Astrocyte (in vitro differentiated cells and primary cell): ENCODE measurements at places on chromosomes 6 and 20.
A peak's percentile ranks its signal among the peaks of the same experiment; 100 is the strongest.

DNA sequence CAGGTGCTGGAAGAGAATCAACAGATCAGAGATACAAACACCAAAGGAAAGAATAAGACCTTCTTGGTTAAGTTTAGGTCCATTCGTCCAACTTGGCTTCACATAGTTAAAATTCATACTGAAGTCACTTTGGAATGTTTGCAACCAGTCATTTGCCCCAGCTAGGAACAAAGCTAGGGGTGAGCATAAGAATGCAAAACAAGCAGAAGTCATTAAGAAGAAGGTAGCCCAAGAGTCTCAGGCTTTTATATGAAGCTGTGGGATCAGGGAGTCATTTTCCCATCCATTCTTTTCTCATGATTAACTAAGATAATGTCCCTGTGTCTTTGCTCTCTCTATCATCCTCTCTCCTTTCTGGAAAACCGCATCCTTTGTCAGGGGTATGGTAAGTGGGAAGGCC is 51.5 kb upstream of the TMEM170B start:
- no peak overlapping the region for H3K4me3 ChIP-seq
- H3K27me3 ChIP-seq = no peaks in the 10 kb centered on the region
- no peaks in the 10 kb centered on the region for H3K4me1 ChIP-seq
- DNase-seq = peak; percentile 59
- H3K36me3 ChIP-seq = no peaks in the 10 kb centered on the region

DNA sequence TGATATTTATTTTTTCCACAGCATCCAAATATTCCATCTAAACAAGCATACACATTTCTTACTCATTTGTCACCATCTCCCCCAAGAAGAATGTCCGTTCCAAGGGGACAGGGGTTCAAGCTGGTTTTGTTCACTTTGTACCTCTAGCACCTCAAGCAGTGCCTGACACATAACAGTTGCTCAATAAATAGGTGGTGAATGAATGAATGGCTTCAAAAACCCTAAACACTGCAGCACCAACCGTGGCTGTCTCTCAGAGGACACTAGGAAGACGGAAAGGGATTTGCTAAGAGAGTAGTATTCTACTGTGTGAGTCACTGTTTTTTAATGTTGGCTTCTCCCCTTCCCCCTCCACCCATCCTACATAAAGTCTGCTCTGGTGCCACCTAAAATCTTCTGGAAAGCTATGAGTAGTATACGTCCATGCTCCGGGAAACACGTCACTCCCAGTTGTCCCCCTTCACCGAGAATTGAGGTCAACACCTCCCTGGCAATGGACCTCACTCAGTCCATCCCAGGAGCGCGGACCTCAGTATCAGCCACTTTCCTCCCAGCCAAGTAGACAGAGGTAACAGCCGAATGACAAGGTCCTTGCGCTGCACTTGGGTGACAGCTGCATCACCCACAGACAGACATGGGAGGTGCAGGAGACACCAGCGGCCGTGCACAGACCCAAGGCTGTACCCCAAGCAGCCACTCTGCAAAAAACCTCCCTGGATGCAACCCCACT is 107.4 kb downstream of the PREX1 start:
- no peak overlapping the region for H3K4me3 ChIP-seq
- no peaks in the 10 kb centered on the region for H3K36me3 ChIP-seq
- no peak for DNase-seq
- H3K4me1 ChIP-seq = peaks cover 27% of the 10 kb centered on the region

DNA sequence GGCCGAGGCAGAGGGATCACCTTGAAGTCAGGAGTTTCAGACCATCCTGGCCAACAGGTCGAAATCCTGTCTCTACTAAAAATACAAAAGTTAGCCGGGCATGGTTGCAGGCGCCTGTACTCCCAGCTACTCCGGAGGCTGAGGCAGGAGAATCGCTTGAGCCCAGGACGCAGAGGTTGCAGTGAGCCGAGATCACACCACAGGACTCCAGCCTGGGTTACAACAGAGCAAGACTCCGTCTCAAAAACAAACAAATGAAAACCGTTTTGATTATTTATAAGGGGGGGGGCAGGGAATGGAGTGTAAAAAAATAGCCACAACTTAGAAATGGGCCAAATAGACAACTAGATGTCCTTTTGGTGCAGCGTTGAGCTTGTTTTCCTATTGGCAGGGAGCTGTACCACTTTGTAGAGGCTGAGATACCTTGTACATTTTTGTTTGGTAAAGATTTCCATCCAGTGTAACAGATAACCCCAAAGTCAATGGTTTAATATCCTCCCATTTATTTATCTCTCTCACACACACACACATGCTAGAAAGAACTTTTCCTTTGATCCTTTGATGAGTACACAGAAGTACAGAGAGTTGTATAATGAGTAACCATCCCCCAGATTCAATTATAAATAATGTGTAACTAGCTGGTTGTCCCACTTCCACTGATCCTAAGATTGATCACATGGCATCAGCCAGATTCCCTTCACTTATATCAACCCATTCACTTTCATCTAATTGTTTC is 477.5 kb downstream of the PRKN start:
- no peak for DNase-seq
- H3K36me3 ChIP-seq = no peaks in the 10 kb centered on the region
- no peaks in the 10 kb centered on the region for H3K27me3 ChIP-seq
- H3K4me1 ChIP-seq = no peaks in the 10 kb centered on the region
- no peak overlapping the region for H3K4me3 ChIP-seq

DNA sequence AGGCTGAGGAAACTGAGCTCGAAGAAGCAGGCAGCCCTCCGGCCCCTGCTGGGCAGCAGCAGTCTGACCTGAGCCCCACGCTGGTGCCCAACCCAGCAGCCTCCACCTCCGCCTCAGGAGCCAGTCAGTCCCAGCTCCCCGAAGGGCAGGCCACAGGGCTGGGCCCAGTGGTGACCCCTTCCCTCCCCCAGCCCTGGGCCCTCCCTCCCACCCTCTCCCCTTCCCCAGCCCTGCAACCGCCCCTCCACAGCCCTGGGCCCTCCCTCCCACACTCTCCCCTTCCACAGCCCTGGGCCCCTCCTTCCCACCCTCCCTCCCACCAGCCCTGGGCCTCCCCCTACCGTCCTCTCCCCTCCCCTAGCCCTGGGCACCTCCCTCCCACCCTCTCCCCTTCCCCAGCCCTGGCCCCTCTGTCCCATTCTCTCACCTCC is 115.0 kb downstream of the TAF4 start:
- DNase-seq = no peak
- no peak overlapping the region for H3K27ac ChIP-seq
- no peak overlapping the region for H3K4me3 ChIP-seq
- H3K4me1 ChIP-seq = no peaks in the 10 kb centered on the region
- H3K27me3 ChIP-seq = peaks cover 17% of the 10 kb centered on the region
- H3K36me3 ChIP-seq = no peaks in the 10 kb centered on the region

DNA sequence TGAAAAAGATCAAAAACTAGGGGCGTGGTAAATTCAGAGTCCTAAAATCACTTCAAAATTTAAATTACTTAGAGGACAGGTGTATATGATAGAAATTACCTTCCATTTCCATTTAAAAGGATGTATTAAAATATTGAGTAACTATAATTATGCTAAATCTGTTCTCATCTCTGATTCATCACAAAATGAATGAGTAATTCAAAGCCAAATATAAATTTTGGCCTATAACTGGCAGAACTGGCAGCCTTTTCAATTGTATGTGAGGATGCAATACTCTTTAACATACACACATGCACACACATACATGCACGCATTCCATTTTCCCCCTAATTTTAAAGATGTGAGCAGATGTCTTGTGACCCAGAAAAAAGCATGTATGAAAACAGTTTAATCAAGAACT is 194.6 kb downstream of the EPM2A start:
- no peaks in the 10 kb centered on the region for H3K27me3 ChIP-seq
- no peak overlapping the region for H3K27ac ChIP-seq
- no peak for DNase-seq
- H3K4me1 ChIP-seq = peaks cover 15% of the 10 kb centered on the region

DNA sequence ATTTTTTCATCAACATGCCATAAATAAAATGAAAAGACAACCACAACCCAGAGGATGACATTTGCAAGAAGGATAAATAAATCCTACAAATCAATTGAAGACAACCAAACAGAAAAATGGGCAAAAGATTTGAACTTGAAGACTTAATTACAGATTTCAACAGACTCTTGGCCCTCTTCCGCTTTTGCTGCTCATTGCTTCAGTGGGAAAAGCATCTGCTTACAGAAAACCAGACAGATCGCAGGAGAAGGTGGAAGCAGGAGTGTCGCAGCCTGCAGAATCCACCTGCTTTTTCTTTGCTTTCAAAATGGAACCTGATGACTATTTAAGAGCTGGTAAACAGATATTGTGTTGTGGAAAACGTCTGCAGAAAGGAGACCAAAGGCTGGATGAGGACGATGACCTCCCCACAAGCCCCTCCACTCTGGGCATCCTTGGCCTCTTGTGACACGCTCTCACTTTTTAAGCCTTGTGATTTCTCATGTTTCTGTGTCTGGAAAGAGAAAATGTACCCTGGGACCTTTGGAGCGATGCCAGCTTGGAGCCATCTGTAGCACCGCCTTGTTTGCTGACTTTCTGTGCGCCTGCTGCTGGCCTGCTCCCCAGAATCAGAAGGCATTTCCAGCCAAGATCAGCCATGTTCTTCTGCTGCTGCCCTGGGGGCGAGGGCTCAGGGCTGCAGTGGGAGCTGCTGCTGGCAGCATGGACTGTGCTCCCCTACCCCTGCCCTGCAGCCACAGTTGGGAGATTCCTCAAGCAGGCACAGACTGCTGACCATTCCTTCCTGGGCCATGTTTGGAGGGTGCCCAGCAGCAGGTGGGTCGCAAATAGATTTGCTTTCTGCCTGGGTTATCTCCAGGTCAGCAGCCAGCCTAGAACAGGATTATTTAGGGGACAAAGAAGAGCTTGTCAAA is 3.6 kb upstream of the CSTL1 start:
- no peak overlapping the region for H3K4me3 ChIP-seq
- H3K4me1 ChIP-seq = no peaks in the 10 kb centered on the region
- DNase-seq = no peak
- H3K36me3 ChIP-seq = no peaks in the 10 kb centered on the region
- H3K27me3 ChIP-seq = peaks cover 3% of the 10 kb centered on the region

- H3K36me3 ChIP-seq = no peaks in the 10 kb centered on the region
- no peak overlapping the region for H3K27ac ChIP-seq
- peaks cover 10% of the 10 kb centered on the region for H3K4me1 ChIP-seq
- no peaks in the 10 kb centered on the region for H3K27me3 ChIP-seq
These were observed 173.0 kb upstream of the JAG1 start for GRCh38 chr20:10846766-10847165.

- peaks cover 33% of the 10 kb centered on the region for H3K27me3 ChIP-seq
- peaks cover 23% of the 10 kb centered on the region for H3K4me1 ChIP-seq
- H3K27ac ChIP-seq = no peak overlapping the region
These were observed 90.1 kb downstream of the NCR2 start for GRCh38 chr6:41425511-41425910.

DNA sequence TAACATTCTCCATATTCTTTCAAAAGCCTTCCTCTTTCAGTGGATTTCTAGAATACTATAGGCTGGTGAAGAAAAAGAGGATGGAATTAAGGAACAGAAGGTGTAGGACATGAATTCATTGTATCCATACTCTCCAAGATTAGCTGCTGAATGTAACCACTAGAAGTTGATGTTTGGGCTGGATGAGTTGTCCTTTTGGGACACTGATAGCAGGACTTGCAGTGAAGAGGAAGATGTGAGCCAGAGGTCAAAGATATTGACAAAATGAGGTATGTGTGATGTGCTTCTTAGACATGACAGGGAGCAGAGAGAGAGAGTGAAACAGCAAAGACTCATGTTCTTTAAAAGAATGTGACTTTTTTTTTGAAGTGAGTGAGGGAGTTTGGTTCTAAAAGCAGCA is 134.3 kb upstream of the MAN1A1 start:
- H3K27ac ChIP-seq = no peak overlapping the region
- H3K4me1 ChIP-seq = no peaks in the 10 kb centered on the region
- DNase-seq = no peak
- no peaks in the 10 kb centered on the region for H3K27me3 ChIP-seq
- H3K36me3 ChIP-seq = no peaks in the 10 kb centered on the region

DNA sequence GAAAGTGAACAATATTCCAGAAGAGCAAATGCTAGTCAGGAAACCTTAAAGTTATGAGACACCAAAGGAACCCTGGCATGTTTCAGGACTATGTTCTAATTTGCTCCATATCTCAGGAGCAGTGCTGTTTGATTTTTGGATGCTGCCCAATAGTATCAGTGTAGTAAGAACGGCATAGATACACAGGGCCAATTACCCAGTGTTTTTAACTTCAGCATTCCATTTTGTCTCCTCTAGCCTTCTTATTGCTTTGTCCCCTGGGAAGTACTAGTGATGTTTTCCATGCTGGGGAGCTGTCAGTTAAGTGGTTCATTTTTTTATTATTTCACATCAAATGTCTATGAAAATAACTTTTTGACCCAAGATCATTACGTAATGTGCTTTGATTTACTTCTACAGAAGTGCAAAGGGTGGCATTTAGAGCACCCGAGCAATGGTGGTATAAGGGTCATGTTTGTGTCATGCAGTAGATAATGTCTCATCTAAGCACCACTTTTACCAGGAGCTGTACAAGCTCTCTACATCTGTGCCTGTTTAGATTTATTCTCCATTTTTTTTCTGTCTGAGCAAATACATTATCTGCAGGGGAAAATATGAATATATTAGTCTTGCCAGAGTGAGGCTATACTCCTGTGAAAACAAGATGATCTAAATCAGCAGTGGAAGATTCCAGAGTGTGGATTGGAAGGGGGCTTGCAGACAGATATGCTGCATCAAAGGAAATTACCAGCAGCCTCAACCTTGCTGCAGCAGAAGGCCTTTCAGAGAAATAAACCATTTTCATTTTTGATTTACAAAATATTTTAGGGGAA is 198.8 kb upstream of the OPRM1 start:
- no peaks in the 10 kb centered on the region for H3K27me3 ChIP-seq
- no peaks in the 10 kb centered on the region for H3K36me3 ChIP-seq
- H3K4me3 ChIP-seq = no peak overlapping the region
- H3K4me1 ChIP-seq = no peaks in the 10 kb centered on the region

GRCh38 chr6:19804205-19805128 is 32.7 kb upstream of the ID4 start:
- H3K27me3 ChIP-seq = no peaks in the 10 kb centered on the region
- H3K27ac ChIP-seq = peak overlapping the region; percentile 99
